CD4-positive, alpha-beta T cell treated with Interleukin-12 subunit alpha and Interleukin-12 subunit beta, for 1 hour (primary cell): ENCODE measurements at places on chromosomes 5 and 9.
A peak's percentile ranks its signal among the peaks of the same experiment; 100 is the strongest.

- no peak for DNase-seq
Observed at GRCh38 chr9:82972446-82972845, 90.5 kb downstream of the RASEF start.

DNA sequence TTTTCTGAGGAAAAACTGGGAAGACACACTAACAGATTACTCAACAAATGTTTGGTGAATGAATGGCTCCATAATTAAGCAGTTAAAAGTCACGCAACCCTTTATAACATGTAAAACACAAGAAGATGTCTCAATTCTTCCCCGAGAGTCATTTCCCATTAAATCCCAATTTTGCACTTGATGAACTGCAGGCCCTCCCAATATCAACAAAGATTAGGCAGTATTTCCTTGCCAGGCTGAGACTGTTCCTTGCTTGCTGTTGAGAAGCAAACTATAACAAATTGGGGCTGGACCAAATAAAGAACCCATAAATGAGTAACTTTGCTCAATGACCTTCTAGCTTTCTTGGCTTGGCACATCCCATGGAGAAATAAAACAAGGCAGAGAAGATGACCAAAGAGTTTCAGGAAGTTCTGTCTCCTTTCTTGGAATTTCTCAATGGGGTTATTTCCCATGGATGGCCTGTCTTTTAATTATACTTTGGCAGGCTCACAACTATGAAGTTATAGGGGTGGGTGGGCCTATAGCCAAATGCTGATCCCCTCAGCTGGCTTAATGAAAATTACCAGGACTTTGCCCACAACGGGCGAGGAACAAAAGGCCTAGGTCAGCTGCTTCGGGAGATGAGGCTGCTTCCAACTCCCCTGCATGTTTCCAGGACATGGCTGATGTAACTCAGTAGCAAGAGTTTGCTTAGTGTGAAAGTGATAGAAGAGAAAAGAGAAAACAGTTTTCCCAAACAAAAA lies 243.1 kb upstream of the RFX3 start:
- DNase-seq: no peak

GRCh38 chr9:123360161-123361085 lies 4.4 kb downstream of the CRB2 start:
- DNase-seq: peak; percentile 21

DNA sequence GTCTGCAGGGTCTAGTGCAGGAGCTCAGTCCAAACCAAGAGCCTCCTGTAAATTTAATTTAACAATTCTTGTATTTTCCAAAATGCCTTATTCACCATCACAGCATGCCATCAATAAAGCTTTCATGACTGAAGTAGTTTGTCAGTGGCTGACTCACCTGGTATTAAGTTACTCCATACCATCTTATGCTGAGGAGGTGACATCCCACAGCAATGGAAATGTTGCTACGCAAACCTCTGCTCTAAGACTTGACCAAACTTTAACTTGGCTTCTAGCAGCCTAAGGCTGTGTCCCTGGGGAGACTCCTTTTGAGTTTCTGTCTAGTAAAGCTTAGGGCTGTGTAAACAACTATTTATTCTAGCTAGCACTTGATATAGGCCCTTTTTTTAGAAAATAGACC lies 1231.3 kb upstream of the CDH18 start:
- DNase-seq: no peak

DNA sequence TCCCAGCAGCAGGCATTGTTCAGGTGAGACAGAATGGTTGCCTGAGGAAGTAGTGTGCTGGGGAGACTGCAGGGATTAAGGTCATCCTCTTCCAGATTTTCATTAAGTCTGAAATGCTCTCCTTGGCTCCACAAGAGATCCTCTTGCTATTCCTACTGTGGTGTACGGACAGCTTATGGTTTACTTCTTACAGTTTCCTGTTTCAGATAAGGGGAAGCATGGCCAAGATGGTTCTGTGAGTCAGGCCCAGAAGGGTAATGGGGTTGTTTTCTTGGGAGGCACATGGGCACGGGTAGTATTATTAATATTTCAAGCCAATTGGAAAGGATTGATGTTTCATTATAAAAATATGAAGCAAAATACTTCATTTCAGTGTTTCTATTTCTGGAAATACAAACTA lies 42.9 kb downstream of the GLRX start:
- no peak for DNase-seq

- peak; percentile 4 for DNase-seq
Observed at GRCh38 chr9:89154651-89155336, 23.8 kb downstream of the SHC3 start.

- no peak for DNase-seq
Observed at GRCh38 chr5:38347896-38348295, 89.5 kb downstream of the EGFLAM start.

GRCh38 chr5:107815109-107815508 lies 144.4 kb upstream of the EFNA5 start:
- DNase-seq: no peak

DNA sequence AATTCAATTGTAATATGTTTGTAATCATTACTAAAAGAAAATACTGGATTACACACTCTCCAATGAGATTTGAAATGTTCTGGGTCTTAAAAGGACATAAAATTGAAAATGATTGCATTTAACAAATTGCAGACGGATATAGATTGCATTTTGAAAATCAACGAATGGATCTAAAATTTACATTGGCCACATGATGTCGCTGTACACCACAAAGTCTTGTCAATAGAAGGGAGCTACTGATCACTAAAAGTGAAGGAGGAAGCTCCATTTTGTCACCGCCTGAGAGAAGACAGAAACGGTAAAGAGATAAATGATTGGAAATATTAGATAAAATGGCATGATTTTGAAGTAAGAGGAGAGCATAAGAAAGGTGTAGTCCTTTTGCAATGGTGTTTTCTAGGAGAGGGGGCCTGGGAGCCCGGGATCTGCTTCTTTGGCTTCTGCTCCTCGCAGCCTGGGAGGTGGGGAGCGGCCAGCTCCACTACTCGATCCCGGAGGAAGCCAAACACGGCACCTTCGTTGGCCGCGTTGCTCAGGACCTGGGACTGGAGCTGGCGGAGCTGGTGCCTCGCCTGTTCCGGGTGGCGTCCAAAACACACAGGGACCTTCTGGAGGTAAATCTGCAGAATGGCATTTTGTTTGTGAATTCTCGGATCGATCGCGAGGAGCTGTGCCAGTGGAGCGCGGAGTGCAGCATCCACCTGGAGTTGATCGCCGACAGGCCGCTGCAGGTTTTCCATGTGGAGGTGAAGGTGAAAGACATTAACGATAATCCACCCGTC lies at the start of gene PCDHA1:
Gene PCDHA1 (plus strand): TSS at position 236 of the 782 bp plus-strand sequence.
- no peak for DNase-seq

GRCh38 chr9:20670395-20670794 lies 13.7 kb upstream of the FOCAD start:
- no peak for DNase-seq

GRCh38 chr5:57650360-57651069 lies 167.9 kb upstream of the ACTBL2 start:
- DNase-seq: peak; percentile 22
